ENCODE measurements at places on chromosomes 11 and 22.

DNA sequence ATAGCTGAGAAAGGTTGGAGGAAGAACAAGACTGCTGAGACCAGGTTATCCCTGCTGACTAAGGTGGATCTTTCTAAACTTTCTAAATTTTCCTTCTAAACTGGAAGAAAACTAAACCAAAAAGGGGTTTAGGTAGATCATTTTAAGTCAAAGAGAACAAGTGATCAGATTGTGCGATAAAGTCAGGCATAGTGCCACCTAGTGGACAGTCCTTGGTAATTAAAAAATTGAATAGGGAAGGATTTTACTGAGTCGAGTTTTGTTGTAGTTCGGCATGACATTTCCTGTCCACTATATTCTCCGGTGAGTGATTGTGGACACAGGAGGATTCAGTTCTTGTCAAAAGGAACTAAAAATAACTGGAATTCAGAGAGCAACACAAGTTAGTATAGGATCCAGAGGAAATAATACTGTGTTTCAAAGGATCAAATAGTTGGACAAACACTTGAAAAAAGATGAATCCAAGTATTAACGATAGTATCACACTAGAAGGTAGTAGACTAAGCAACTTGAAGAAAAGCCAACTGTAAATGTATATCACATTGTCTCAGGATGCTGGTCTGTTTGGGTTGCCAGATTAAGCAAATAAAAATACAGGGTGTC is 1236.4 kb downstream of the FAM181B start:
- peak; percentile 22 for DNase-seq

GRCh38 chr11:103602840-103603239 is 433.6 kb upstream of the DDI1 start:
- DNase-seq: no peak

DNA sequence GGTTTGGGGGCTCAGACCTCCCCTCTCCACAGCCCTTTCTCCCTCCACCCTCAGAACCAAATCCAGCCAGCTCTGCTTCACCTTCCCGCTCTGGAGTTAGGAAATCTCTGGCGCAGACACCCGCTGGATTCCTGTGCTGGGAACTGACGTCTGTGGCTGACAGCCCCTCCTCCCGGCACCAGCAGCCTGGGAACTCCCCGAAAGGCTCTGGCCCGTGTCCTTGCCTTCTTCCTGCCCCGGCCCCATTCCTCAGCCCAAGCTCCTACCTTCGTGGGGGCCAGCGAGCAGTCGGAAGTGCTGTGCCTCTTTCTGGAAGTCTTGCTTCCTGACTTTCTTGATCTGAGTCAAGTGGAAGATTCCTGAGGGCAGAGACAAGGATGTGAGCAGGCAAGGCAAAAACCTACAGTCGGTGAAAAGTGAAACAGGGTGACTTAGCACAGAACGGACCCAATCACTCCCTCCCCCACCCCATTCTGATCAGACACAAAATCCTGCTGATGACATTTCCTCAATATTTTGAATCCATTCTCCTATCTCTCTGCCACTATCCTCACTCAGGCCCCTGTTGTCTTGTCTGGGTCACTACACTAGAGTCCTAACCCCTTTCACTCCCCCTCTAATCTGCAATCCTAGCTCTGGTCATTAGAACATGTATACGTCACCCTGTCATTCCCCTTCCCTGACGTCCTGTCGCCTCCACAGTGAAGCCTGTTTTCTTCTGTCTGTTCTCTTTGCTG is 34.1 kb downstream of the CHRDL2 start:
- peak; percentile 41 for DNase-seq

GRCh38 chr11:105719073-105719822 is 109.4 kb downstream of the GRIA4 start:
- DNase-seq: no peak

DNA sequence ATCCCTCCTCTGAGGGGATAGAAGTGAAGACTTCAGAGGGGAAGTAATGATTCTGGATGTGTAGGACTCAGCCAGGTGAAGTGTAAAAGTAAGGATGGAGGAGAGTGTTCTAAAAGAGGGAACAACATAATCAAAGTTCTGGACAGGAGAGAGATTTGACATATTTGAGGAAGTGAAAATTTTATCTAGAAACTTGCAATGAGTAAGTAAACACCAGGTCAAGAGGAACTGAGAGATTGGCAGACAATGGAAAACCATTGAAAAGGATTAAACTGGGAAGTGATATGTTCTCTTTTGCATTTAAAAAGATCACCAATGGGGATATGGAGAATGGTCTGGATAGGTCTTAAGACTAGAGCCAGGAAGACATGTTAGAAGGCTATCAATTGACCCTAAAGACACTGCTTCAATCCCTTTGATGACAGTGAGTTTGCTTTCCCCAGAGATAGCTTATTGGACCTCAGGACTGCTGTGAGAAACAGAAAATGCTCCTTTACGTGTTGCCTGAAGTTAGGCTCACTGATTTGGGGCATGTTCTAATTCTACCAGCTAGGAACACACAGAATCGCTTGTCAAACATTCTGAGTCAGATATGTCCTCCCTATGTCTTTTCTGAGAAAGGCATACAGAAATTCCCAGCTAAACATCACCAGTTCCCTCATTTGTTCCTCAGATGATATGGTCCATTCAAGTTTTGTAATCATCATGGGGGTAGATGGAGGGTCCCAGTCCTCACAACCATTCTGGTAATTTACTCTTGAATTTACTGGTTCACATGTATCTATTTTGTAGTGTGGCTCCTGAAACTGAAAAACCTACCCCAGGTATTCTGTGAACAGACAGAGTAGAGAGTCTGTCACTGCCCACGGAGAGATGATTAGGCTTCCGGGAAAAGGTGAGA is 144.9 kb downstream of the MAML2 start:
- no peak for DNase-seq

- no peak for DNase-seq
Measured at GRCh38 chr11:57560146-57560545, 7.3 kb downstream of the UBE2L6 start.
